ENCODE measurements at places on chromosomes 13 and 19.

DNA sequence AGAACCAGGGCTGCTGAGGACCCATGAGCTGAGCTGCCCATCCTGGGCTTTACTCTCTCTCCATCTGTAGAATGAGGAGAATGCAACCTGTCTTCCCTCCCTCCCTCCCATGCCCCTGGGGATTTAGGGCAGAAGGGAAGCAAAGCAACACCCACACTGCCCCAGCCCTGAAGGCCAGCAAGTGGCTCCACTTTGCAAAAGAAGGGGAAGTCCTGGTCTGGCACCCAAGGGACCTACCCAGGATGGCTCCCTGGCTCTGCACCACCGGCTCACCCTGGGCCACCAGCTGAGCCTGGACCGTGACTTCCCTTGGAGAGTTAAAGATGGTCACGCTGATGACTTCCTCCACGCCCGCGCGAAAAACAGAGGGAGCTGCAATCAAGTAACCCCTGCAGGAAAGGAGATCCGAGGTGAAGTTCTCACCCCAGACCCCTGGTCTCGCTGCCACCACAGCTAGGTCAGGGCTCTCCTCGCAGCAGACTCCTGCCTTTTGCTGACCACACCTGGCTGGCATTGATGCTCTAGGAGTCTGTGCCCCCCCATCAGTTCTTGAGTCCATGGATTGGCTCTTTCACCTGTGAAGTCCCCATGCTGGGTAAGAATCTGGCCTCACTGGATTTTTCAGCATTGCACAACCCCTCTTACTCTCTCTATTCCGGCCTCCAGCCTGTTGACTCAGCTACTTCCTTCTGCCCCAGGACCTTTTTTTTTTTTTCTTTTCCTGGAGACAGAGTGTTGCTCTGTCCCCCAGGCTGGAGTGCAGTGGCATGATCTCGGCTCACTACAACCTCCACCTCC lies 4.6 kb downstream of the CPAMD8 start:
- no peak for DNase-seq

- DNase-seq: no peak
Observed at GRCh38 chr19:7442423-7442822, 46.4 kb downstream of the PEX11G start.

DNA sequence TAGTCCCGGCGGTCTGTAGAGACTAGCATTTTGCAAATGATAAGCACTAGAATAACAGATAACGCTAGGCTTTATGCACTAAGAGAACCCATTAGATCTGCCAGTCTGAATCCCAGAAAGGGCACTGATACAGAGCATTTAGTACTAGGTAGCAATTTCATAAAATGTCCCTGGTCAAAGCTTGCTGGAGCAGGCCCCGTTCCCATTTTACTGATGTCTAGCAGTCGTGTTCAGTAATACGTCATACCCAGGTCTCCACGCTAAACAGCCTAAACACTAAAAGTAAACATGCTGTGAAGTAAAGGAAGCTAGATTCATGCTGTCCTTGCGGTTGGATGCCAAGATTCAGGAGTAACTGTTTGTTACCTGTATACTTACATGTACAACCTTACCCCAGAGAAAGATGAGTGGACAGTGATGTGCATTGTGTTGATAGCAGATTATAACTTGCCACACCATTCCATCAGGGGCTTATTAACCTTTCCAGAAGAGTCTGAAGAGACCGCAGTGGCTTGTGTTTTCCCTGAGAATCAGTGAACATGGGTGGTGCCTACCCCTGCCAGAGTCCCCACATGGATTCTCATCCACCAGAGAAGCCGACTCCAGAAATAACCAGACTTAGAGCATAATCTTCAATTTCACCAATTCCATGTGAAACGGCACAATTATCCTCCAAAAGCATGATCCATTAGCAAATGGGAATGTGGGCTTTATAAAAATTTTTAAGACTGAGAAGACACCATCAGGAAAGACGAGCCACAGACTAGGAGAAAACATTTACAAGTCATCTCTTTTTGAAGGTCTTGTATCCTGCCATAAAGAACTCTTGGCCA lies 3.4 kb upstream of the RPS11 start:
- DNase-seq: no peak

DNA sequence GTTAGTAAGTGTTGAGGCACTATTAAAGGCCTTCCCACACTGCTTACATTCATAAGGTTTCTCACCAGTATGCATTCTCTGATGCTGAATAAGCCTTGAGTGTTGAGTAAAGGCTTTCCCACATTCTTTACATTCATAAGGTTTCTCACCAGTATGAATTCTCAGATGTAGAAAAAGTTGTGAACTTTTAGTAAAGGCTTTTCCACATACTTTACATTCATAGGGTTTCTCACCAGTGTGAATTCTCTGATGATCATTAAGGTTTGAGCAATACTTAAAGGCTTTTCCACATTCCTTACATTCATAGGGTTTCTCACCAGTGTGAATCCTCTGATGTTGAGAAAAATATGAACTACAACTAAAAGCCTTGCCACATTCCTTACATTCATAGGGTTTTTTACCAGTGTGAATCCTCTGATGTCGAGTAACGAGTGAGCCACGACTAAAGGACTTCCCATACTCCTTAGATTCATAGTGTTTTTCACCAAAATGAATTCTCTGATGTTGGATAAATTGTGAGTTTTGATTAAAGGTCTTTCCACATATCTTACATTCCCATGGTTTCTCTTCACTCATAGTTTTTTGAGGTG lies 24.2 kb downstream of the ZNF829 start:
- DNase-seq: no peak

- DNase-seq: no peak
Observed at GRCh38 chr13:111584101-111584672, 263.7 kb downstream of the TEX29 start.

DNA sequence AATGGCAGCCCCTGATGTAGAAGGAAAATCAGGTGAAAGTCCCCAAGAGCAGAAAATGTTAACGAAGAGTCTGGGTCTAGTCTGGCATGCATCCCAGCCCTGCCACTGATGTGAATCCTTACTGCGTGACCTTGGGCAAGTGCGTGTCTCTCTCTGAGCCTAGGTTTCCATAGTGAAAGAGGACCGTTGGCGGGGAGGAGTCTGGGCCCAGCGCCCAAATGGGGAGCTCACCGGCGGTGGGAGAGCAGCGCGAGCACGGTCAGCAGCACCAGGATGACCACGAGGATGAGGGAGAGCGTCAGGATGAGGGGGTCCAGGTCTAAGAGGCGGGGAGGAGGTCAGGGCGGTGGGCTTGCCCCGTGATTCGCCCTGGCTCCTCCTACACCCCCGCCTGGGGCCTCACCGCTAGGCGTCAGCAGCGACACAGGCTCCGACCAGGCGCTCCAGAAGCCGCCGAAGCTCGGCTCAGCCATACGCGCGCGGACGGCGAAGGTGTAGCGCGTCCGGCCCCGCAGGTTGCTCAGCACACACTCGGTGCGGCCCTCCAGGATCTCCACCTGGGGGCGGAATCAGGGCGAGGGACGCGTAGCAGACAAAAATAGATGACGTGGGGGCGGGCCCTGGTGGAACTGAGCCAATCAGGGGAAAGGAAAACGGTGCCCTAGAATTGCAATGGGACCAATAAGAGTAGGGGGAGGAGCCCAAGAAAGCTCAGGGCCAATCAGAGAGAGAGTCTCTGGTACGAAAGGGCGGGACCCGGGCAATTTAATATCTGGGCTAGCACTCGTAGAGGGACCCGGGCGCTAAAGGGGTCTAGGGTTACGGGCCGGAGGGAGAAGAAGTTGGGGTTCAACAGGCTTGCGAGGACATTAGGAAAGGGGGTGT lies 3.2 kb downstream of the EPOR start:
- DNase-seq: peak; percentile 99

GRCh38 chr19:32881766-32882165 lies 12.2 kb upstream of the SLC7A9 start:
- no peak for DNase-seq

All from activated CD8-positive, alpha-beta T cell treated with anti-CD3 and anti-CD28 coated beads, Interleukin-2, amount 10 ng/mL, durations not matched to agents 7 days and 5 days (primary cell).